Fibroblast of the conjunctiva (primary cell): ENCODE measurements at places on chromosomes 7 and 10.

DNA sequence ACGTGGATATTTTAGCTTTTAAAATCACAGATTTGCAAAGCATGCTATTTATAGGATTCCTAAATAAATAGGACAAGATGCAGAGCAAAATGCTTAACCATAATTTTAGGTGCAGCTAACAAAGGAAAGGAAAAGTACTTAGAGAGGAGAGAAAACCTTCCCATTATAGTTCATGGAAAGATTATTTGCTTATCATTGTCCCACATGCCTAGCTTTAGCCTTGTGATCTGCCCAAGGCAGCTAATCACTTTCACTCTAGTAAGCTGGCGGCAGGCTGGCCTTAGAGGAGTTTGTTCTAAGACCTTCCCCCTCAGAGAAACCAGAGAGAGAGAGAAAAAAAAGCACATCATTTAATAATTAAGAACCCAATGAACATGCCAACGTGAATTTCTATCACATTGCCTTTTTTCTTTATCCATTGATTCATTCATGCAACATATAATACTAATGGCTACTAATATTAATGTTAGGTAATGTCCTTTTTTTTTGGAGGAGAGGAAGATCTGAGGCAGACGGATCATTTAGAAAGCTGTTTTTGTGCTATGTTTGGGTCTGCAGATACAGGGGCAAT, 274.6 kb downstream of the ARL4A start:
- no peak for DNase-seq

DNA sequence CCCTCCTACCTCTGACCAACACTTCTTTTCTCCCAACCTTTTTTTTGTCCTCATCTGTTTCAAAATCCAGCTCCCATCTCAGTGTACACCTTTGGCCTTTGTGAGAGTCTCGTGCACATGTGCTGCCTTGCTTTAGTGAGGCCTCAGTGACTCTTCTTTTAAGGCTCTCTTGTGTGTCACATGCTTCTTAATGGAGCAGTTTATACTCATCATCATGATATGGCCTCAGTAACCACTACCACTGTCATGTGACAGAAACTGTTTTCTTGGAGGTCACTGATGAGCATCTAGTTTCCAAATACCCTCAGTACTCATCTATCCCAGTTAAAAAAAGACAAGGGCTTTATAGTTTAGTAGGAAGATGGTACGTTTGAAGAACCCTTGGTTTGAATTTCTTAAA, 8.1 kb upstream of the ARHGAP22 start:
- no peak for DNase-seq

- peak; percentile 79 for DNase-seq
Measured at GRCh38 chr7:29987811-29988317, 1.7 kb downstream of the SCRN1 start.

DNA sequence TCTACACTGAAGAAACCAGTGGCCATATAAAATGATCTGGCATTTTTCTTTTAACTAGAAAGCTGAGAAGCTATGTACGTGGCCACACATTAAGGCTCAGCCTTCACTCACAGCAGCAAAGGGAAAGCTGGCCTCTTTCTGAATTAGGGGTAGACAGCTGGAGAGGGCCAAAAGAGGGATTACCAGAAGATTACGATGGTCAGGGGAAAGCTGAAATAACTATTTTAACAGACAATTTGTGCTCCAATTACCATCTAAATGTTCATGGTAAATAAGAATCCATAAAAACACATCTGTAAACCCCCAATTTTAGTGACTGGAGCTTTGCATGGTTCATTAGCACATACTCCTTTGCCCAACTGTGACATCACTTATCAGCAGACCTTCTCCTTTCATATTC, 314.3 kb downstream of the HPSE2 start:
- DNase-seq: no peak

DNA sequence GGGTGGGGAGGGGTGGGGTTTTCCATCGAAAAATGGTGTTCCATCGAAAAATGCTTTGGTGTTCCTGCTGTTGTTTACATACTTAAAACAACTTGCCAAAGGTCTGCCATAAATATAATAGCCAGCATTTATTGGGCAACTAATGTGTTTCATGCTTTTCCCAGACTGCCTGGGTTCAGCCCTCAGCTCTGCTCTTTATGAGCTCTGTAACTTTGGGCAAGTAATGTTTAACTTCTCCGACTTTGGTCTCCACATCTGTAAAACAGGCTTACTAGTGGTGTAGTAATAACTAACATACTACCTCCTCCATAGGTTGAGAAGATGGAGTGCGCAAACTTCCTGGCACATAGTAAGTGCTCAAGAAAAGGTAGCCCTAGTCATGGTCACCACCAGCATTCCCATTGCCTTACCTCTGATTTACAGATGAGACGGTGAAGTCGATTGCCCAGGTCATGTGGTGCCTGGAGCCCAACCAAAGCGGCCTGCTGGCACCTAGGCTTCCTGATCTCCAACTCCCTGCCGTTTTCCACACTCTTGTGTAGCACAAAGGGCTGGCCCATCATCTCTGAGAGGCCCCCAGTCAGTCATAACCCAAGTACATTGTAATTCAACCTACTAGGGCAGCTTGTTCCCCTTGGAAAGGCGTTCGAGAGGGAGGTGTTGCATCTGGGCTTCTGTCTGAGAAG, 8.9 kb downstream of the ZMIZ1 start:
- DNase-seq: no peak

- peak; percentile 49 for DNase-seq
Measured at GRCh38 chr10:91756286-91756685, 41.9 kb upstream of the TNKS2 start.

- DNase-seq: no peak
Measured at GRCh38 chr7:2307690-2308107, 6.5 kb downstream of the SNX8 start.

DNA sequence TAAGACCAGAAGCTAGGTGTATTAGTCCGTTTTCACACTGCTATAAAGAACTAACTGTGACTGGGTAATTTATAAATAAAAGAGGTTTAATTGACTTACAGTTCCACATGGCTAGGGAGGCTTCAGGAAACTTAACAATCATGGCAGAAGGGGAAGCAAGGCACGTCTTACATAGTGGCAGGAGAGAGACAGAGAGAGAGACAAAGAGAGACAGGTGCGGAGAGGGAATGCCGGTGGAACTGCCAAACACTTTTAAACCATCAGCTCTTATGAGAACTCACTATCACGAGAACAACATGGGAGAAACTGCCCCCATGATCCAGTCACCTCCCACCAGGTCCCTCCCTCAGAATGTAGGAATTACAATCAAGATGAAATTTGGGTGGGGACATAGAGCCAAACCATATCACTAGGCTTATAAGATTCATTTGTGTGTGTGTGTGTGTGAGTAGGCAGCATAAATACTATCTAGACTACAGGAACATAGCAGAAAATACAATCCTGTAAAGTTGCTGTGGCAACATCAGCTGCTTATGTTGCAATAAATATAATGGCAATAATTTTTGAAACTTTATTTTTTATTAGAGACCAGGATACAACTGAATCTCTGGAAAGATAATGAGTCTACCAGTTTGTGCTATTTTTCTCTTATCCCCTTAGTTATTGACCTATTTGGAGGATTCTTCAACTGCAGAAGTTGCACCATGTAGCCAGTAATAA, 77.1 kb downstream of the NRF1 start:
- DNase-seq: no peak
